ENCODE measurements at places on chromosomes 11 and 22. TPM values are rescaled to one million over a fixed set of nuclear protein-coding genes. Genes with fewer than 3 reads are reported as not detected.

The TIMP3 gene
- polyA plus RNA-seq: 0.27 TPM

The SMC1B gene
- not detected for polyA plus RNA-seq

The CLDN25 gene
- not detected for polyA plus RNA-seq

The RPS6KA4 gene
- 9.7 TPM for polyA plus RNA-seq

The BDNF gene
- 0.04 TPM for polyA plus RNA-seq

The ADORA2A gene
- 15.8 TPM for polyA plus RNA-seq

Measured in GM12878 (cell line).